ENCODE measurements at places on chromosomes 3 and 15.
A peak's percentile ranks its signal among the peaks of the same experiment; 100 is the strongest.

GRCh38 chr3:122912772-122913538, 114.6 kb downstream of the SEMA5B start:
- no peak for DNase-seq

DNA sequence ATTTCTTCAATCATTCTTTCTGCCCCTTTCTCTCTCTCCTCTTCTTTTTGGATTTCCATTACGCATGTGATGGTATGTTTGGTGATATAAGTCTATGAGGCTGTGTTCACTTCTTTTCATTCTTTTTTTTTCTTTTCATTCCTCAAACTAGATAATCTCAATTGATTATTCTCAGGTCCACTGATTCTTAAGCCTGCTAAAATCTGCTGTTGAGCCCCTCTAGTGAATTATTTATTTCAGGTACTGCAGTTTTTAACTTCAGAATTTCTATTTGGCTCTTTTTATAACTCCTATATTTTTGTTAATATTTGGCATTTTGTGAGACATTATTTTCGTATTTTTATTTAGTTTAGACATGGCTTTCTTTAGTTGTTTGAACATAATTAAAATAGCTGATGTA, 671.3 kb upstream of the NECTIN3 start:
- no peak for DNase-seq

DNA sequence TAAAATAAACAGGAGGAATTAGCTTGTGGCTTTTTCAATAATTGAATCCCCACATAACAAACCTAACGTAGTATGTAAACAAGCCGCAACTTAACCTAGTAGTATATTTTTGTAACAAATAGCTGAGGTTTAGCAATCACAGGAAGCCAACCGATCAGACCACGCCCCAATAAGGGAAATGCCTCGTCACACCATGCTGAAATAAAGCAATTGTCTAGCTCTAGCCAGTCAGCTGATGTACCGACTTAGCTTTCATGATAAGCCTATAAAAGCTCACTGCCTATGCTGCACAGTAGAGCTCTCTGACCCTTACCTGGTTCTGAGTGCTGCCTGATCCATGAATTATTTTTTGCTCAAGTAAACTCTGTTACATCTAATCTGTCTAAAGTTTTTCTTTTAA, 208.9 kb downstream of the ROBO1 start:
- no peak for DNase-seq

- DNase-seq = no peak
Measured at GRCh38 chr15:51697163-51697562, 15.9 kb downstream of the SCG3 start.

- DNase-seq = no peak
Measured at GRCh38 chr3:44411031-44411645, 66.3 kb downstream of the ZNF445 start.

- no peak for DNase-seq
Measured at GRCh38 chr15:72197041-72197459, 537 bp downstream of the GRAMD2A start.

DNA sequence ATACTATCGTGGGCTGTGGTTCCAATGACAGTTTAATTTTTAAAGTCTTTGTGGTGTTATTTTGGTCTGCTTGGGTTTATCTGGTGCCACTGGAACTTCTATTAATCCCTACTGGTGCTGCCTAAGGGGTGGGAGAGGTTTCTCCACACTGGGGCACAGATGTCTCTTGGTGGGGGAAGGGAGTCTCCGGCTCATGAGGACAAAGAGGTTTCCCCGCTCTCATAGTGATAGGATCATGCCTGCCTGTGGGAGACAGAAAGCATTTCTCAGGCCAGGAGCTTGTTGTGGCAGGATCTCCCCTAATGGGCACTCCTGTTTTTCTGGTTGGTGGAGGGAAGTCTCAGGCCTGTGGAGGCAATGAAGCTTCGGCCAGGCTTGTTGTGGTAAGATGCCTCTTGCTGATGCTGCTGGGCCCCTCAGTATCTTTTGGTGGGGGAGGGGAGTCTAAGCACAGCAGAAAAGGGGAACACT, 84.3 kb upstream of the THRB start:
- no peak for DNase-seq

DNA sequence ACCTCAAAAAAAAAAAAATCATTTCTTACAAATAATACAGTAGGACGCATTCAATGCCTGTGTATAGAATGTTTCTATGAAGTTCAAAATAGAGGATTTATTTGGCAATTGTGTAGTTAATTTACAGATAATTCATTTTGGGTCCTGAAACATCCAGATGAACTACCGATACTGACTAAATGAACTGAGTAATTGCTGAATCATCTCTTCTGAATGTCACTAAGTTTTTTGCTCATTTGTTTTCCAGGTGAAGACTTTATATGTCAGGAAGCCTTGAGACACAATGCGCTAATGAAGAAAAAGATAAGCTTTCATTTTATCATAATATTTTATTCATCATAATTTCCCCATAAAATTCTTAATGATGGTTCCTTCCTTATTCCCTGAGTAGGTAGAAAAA, 39.7 kb downstream of the PCOLCE2 start:
- DNase-seq = no peak

GRCh38 chr3:95905182-95905581, 909.2 kb upstream of the EPHA6 start:
- DNase-seq = no peak

- DNase-seq = peak; percentile 57
Measured at GRCh38 chr3:179973931-179974361, 62.8 kb downstream of the PEX5L start.

GRCh38 chr15:69896606-69897005, 201.1 kb downstream of the TLE3 start:
- DNase-seq = no peak

DNA sequence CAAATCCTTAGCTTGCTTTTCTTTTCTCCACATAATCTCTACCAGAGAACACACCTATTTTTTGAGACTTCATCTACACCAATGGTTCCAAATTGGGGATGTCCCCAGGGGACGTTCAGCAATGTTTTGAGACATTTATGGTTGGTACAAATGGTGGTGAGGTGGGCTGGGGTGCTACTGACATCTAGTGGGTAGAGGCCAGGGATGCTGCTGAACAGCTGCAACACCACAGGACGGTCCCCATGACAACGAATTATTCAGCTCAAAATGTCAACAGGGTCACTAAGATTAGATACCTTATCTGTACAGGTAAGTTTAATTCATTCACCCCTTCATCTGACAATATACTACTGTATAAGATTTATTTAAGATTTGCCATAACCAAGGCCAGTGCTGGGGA, 14.4 kb downstream of the GK5 start:
- DNase-seq = peak; percentile 16

- peak; percentile 82 for DNase-seq
Measured at GRCh38 chr3:158260392-158260791, 150.5 kb downstream of the RSRC1 start.

DNA sequence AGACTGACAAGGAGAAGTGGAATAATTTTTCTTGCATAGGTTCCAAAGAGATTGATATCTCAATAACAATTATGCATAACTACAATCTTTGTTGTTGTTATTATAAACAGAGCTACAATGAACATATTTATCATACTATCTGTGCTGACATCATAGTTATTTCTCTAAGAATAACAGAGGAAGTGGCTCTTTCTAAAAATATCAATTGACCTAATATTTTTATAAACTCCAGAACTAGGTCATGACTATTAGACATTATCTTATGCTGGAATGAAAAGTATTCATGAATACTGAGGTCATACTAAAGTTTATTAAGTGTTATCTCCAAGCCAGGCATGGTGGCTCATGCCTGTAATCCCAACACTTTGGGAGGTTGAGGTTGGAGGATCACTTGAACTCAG, 114.1 kb downstream of the DCLK3 start:
- DNase-seq = no peak

DNA sequence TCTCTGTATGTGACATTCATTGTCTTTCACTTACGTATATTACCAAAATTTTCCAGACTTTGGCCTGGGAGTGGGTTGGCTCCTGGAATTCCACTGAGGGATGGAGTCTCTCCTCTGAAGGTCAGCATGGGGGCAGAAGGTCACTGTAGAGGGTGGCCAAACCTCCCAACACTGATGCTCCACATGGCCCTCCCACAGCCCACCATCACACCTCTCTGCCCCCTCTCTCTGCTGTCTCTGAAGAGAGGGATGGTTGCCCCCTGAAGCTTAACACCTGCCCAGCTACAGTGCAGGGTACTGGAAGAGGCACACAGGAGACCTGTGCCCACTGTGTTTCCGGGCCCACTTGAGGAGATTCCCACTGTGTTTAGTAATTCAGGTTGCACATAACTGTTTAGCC, 52.2 kb downstream of the CMTM6 start:
- no peak for DNase-seq

- DNase-seq = no peak
Measured at GRCh38 chr3:46714728-46715506, 2.8 kb downstream of the PRSS50 start.

DNA sequence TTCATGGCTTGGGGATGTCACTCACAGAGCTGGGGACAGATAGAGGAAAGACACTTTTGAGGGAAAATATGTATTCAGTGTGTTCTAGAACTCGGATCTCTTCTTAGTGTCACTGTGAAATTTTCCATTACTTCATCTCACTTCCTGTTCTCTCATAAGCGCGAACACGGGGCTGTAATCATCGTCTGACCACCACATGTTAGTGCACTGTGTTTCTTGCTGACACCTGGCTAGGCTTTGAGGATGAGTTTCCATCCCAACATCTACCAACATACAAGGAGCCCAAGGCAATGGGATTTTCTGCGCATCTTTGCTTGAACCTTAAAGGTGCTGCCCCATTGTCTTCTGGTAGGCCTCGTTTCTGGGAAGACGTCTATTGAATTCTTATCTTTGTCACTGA, 84.0 kb downstream of the LIPC start:
- DNase-seq = no peak

DNA sequence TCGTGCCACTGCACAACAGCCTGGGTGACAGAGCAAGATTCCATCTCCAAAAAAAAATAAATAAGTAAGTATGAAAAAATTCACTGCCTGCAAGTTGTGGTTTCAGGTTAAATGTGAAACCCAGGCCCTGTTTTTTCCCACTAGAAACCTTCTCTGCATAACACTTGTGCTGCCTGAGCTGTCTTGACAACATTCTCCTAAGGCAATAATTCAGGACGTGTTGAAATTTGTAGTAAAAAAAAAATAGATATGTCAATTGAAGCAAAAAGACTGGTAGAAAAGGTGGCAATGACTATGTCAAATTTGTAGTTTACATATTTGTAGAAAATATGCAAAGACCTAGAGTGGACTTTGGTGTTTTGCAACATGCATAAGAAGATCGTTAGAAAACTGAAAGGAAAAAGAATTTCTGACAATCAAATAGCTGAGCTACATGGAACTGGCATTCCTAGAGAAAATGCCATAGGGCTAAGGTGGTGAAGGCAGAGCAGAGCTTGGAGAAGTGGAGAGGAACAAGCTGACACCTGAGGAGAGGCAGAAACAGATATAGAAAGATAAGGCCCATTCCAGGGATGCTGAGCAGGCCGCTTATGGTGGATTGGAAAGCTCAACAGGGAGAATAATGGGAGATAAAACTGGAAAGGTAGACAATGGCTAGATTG, 150.2 kb downstream of the PLCH1 start:
- DNase-seq = no peak

DNA sequence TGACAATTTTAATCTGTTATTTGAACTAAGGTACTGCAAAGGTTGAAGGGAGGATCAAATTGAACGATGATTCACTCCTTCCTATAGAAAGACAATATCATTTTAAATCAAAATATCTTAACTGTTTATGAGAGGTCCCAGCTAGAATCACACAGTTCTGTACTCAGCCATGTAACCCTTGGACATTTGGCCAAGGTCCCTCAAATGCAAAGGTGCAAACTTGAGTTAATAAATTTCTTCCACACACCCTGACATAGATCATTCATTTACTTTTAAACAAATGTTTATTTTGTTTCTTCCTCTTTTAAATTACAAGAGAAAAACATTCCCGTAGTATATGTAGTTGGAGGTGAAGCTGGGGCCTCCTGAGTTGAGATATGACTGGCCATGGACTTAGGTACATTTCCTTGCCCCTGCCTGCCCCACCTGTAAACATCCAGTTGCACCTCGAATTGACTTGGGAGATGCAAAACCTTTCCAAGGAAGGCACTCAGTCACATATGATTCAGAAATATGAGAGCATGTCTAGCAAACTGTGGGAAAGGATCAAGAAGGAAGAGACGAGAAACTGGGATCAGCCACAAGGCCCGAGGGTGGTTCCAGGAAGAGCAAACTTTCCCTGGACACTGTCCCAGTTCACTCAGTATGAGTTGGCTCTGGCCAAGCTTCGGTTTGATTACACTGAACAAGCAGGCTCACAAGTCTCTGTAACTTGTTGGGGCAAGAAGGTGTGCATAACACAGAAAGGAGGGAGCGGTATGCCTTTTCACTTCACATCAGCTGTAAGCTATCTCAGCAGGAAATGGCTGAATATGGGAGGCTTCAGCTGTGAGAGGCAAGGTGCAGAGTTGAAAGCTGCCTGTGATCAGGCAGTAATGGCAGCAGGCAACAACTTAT, 6.7 kb downstream of the TNFSF10 start:
- no peak for DNase-seq

DNA sequence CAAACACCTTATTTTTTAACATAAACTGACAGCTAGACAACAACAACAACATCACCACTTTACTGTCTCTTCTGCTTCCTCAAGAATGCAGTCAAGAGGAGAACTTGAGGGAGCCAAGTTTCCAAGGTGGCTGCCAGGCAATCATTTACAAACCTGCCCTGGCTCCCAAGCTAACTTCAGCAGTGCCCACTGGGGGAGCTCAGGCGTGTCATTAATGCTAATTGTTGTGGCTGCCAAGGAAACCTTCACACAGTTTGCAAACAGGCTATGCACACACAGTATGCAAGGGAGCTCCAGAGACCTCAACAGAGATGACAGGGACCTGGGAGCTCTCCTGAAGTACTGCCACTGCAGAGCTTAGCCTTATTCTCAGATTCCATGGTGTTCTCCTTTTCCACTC, 2.1 kb downstream of the DZIP1L start:
- peak; percentile 48 for DNase-seq

- peak; percentile 64 for DNase-seq
Measured at GRCh38 chr3:42814914-42815507, 5.8 kb downstream of the ACKR2 start.

GRCh38 chr15:77418966-77419835, 703 bp downstream of the PEAK1 start:
- no peak for DNase-seq

DNA sequence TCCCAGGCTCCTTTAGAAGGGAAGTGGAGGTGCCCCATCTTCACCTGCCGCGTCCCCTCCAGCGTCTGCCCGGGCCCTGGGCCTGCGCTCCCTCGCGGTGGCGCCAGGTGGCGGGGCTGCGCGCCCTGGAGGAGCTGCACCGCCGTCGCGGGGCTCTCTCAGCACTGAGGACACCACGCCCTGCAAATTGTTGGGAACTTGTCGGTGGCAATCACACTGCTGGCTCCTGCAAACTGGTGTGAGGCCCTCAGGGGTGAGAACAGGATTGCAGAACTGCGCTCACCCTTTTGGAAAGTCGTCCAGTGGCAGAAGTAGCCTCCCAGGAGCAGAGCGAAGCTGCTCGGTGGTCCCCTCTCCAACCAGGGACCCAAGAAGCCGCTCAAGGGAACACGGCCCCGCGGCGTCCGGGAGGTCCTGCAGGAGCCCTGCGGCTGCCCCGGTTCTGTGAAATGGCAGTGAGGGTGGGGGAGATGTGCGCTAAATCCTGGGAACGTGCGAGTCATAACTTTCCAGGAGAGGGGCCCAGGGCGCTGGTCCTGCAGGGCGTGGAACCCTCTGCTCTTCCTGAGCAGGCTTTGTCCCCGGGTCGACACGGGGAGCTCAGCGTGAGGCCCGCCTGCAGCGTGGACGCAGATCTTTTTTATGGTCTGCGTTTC, 995 bp upstream of the LRRK1 start:
- DNase-seq = peak; percentile 89

GRCh38 chr15:42274702-42274989, 1.4 kb upstream of the TMEM87A start:
- DNase-seq = no peak
